Psoas muscle (tissue), 8 donors: ENCODE measurements at places on chromosomes 6 and 20.

- no peaks in the 10 kb centered on the region for H3K27me3 ChIP-seq
- DNase-seq = peak; percentile 27
- no peak overlapping the region for H3K27ac ChIP-seq
- no peaks in the 10 kb centered on the region for H3K4me1 ChIP-seq
- H3K4me3 ChIP-seq = no peak overlapping the region
These were observed 174.4 kb upstream of the KCNK16 start for GRCh38 chr6:39496915-39497314.

DNA sequence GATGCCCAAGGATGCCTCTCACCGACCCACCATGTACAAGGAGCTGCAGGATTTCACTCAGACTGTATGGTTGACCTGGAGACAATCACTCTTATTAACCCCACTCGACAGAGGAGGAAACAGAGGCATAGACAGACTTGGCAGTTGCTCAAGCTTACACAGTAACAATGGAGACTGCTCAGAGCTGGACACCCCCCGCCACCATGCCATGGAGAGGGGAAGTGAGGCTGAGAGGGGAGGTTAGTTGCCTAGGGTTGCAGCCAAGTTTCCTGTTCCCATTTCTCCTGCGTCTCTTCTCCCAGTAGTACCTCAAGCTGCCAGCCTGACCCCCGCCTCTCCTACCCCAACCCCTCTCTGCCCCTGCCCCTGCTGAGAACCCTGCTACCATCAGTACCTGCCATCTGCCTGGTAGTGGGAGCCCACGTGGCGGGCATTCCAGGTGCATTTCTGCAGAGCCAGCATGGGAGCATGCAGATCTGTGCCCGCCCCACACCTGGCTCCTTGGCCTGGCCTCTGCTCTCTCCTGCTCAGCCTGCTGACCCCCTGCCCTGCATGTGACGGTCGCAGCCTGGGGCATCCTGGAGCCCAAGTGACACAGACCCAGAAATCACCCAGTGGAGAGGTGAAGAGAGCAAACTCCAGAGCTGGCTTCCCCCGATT, 157.7 kb downstream of the PREX1 start:
- no peaks in the 10 kb centered on the region for H3K36me3 ChIP-seq
- H3K27ac ChIP-seq = no peak overlapping the region
- H3K4me3 ChIP-seq = no peak overlapping the region

DNA sequence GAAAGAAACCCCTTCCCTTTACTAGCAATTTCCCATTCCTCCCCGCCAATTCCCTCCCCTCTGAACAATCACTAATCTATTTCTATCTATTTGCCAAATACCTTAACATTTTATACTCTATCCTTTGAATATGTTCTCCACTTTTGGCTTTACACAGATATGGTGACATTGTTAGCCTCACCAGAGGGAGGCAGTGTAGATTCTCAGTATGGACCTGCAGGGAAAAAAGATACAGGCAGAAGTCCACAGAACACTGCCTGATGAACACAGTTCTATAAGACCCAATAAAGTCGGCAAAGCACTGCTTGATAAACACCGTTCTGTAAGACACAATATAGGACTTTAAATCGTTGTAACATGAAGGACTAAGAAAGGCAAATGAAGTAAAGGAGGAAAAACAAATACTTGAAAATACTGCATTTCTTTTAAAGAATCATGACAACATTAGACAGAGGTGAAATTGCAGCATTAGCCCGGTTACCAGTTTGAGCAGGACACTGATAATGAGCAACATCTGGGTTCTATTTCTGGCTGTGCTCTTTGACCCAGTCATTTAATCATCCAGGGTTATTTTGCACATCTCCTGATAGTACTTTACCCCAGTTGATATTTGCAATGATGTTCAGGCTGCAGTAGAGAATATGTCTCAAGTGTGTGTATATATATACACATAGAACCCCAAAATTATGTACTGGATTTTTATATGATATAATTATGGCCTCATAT, 296.8 kb downstream of the UTRN start:
- peaks cover 14% of the 10 kb centered on the region for H3K36me3 ChIP-seq
- DNase-seq = no peak
- H3K27me3 ChIP-seq = no peaks in the 10 kb centered on the region
- H3K4me3 ChIP-seq = no peak overlapping the region
- no peak overlapping the region for H3K27ac ChIP-seq

DNA sequence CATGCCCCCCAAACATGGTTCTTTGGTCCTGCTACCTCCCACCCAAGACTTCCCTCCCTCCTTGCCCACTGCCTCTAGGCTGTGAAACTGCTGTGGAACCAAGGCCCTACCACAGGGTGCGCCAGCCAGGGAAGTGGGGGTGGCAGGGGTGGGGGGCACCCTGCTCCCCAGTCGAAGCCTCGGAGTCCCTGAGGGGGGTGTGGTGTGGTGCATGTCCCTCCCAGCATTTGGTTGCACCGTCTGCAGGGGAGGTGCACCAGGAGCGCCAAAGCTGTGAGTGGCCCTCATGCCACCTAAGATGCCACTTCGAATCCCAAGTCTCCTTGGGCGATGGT, 1.8 kb downstream of the RGS19 start:
- H3K27ac ChIP-seq = no peak overlapping the region
- peaks cover 10% of the 10 kb centered on the region for H3K4me1 ChIP-seq
- no peaks in the 10 kb centered on the region for H3K36me3 ChIP-seq
- DNase-seq = no peak

- no peak overlapping the region for H3K27ac ChIP-seq
- no peaks in the 10 kb centered on the region for H3K27me3 ChIP-seq
- no peak overlapping the region for H3K4me3 ChIP-seq
- DNase-seq = no peak
- H3K4me1 ChIP-seq = no peaks in the 10 kb centered on the region
These were observed 116.6 kb downstream of the ADAT2 start for GRCh38 chr6:143333749-143334520.

DNA sequence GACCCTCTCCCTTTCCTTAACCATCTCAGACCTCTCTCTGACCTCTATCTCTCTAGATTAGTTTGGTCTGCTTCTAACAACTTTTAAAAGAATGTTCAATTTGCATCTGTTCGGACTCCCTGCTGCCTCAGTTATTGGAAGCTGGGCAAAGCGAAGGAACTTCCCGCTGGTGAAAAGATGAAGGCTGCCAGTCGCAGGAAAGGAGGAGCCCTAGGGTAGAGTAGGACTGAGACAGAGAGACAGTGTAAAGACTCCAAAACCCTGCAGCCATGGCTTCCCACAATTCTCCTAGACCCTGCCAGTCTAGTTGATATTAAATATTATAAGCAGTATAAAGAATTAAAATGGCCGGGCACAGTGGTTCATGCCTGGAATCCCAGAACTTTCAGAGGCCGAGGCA, 581.8 kb downstream of the EPM2A start:
- no peak overlapping the region for H3K27ac ChIP-seq
- H3K36me3 ChIP-seq = no peaks in the 10 kb centered on the region
- H3K4me3 ChIP-seq = no peak overlapping the region
- no peaks in the 10 kb centered on the region for H3K27me3 ChIP-seq
- DNase-seq = no peak

GRCh38 chr20:23187751-23188150, 101.6 kb upstream of the CD93 start:
- no peak overlapping the region for H3K27ac ChIP-seq
- no peak for DNase-seq
- H3K4me3 ChIP-seq = no peak overlapping the region
- H3K27me3 ChIP-seq = peaks cover 3% of the 10 kb centered on the region
- H3K36me3 ChIP-seq = no peaks in the 10 kb centered on the region

DNA sequence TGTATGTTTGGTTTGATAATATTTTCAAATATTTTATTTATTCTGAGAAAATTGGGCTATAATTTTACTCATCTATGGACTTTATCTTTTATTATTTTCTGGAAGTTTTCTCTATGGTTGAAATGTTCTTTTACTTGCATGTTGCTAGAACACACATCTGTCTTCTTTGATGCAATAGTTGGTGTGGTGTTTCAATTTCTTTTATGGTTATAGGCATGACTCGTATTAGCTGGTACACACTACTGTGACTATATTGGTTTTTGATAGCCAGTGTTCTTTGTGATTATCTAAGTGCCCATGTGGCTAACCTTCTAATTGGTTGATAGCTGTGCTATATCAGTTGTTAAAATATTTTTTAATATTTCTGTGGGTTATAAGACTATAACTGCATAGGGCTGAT, 1343.3 kb upstream of the GJE1 start:
- H3K27ac ChIP-seq = no peak overlapping the region
- no peak for DNase-seq
- H3K27me3 ChIP-seq = no peaks in the 10 kb centered on the region
- H3K36me3 ChIP-seq = no peaks in the 10 kb centered on the region
- no peaks in the 10 kb centered on the region for H3K4me1 ChIP-seq

GRCh38 chr6:12344961-12345693, 55.0 kb downstream of the EDN1 start:
- no peak for DNase-seq
- no peaks in the 10 kb centered on the region for H3K4me1 ChIP-seq
- H3K27me3 ChIP-seq = no peaks in the 10 kb centered on the region

DNA sequence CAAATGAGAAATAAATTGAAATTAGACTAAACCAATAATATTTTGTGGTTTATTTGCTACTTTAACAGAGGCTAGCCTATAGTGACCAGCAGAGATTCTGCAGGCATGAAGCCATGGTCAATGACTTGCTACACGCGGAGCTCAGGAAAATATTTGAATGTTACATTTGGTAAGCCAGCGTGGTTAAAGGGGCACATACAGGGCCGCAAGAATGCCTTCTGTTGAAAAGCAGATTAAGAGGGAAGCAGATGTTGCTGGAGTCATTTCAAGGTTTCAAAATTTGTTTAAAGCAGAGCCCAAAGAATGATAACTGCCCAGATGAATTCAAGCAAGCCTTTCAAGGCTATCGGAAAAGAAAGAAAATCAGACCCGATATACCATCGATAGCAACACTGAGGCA, 294.3 kb upstream of the MAN1A1 start:
- no peak overlapping the region for H3K27ac ChIP-seq
- H3K4me3 ChIP-seq = no peak overlapping the region
- no peak for DNase-seq
- H3K27me3 ChIP-seq = no peaks in the 10 kb centered on the region
- H3K4me1 ChIP-seq = no peaks in the 10 kb centered on the region
- no peaks in the 10 kb centered on the region for H3K36me3 ChIP-seq
